NCI-H2029 (cell line): ENCODE measurements at places on chromosomes 2 and 18.

- DNase-seq: no peak
Observed at GRCh38 chr2:25566694-25567093, 106.7 kb downstream of the DTNB start.

DNA sequence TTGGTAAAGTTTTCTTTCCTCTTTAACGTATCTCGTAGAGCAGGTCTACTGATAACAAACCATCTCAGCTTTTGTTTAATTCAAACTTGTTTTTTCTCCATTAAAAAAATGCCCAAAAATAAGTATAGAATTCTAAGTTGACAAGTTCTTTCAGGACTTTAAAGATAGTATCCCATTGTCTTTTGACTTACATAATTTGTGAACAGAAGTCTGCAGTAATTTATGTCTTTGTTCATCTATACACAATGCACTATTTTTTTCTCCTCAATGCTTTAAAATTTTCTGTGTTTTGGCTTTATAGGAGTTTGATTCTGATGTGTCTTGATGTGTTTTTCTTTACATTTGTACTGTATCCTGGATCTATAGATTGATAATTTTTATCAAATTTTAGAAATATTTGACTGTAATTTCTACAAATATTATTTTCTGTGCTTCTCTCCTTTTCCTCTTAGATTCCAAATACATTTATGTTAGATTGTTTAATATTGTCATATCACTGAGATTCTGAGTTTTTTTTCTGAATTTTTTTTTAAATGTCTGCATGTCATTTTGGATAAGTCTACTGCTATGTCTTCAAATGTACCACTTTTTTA is 143.3 kb downstream of the FTCDNL1 start:
- DNase-seq: no peak

GRCh38 chr18:2627821-2628276 is 27.7 kb upstream of the SMCHD1 start:
- no peak for DNase-seq

DNA sequence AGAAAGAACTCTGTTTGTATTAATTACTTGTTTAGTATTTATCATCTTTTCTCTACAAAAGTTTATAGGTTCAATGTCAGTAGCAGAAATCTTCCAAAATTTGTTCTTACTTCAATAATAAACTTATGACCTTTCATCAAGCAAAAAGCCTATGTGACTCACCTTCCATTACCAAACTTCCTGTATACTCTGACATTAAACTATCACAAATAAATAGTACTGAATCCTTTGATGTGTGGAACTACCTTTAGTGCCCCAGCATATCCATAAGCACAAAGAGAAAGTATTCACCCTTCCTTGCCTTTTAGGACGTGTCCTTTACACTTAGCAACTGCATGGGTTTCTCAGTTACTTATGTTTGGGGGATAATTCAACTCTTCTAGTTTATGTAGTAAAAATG is 166.0 kb downstream of the EHBP1 start:
- DNase-seq: no peak

DNA sequence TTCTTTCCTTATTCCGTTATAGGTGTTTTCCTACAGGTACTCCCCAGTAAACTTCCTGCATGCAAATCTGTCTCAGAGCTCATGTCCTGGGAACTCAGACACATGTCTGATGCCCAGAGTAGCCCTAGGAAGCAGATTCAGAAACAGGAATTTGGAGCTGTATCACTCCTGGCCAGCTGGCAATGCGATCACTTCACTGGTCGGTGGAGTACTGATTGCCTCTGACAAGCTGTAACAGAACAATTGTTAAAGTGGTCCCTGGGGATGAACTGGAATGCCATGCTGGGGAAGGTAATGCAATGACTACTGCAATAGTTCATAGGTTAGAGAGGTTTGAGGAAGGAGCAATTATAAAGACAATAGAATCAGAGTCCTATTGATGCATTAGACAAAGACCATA is 131.6 kb upstream of the DOCK10 start:
- DNase-seq: no peak

GRCh38 chr2:205714058-205714776 is 31.9 kb downstream of the NRP2 start:
- no peak for DNase-seq

GRCh38 chr18:58396966-58397365 is 231.9 kb downstream of the ALPK2 start:
- DNase-seq: no peak

GRCh38 chr2:184316921-184317320 is 281.4 kb upstream of the ZNF804A start:
- DNase-seq: no peak

DNA sequence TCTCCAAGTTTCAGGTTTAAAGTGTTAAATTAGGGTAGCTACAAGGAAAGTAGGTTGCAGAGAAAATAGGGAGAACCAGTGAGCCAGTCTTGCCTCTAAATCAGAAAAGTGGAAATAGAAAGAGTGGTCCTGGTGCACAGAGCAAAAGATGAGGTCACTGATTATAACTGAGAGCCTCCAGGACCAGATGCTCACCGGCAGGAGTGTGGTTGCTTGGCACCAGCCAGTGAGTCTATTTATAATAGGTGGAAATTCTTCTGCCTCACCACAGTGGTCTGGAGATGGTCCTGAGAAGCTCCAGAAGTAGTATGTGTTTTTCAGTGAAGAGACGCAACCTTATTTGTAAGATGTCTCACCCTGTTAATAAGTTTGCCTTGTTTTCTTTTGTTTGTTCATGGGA is 373.9 kb upstream of the KCNJ3 start:
- no peak for DNase-seq
